ENCODE measurements at places on chromosomes 11 and 22. TPM values are rescaled to one million over a fixed set of nuclear protein-coding genes. Genes with fewer than 3 reads are reported as not detected.

- no peak for DNase-seq
Measured at GRCh38 chr11:44734843-44735381, 8.2 kb downstream of the TSPAN18 start.

HBE1 gene
- total RNA-seq: not detected

DNA sequence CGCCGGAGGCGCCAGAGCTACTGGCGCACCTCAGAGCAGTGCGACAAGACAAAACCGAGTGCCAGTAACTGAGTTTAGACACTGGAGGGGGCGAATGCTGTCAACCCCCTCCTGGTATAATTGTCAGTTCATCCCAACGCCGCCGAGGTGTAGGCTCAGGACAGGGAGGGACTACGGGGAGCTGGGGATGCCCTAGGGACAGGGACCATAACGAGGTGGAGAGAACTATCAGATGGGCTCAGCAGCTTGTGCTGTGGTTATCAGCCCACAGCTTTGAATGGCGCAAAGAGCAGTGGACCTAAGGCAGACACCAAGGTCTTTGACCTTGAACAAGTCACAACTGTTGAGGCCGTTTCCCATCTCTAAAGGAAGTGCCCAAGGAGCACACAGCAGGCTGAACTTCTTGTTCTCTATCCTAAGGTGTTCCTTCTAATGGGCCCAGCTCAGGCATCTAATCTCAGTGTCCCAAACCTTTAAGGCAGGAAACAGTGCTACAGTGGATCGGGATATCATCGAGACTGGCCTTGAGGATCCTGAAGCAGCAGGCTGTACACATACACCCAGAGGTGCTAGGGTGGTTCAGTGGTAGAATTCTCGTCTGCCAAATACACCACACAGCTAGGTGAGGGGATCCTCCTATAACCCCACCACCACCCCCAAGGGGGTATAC lies 958 bp upstream of the TUT1 start:
- peak; percentile 57 for DNase-seq

FBLN1 gene
- 8.3 TPM for total RNA-seq

DNA sequence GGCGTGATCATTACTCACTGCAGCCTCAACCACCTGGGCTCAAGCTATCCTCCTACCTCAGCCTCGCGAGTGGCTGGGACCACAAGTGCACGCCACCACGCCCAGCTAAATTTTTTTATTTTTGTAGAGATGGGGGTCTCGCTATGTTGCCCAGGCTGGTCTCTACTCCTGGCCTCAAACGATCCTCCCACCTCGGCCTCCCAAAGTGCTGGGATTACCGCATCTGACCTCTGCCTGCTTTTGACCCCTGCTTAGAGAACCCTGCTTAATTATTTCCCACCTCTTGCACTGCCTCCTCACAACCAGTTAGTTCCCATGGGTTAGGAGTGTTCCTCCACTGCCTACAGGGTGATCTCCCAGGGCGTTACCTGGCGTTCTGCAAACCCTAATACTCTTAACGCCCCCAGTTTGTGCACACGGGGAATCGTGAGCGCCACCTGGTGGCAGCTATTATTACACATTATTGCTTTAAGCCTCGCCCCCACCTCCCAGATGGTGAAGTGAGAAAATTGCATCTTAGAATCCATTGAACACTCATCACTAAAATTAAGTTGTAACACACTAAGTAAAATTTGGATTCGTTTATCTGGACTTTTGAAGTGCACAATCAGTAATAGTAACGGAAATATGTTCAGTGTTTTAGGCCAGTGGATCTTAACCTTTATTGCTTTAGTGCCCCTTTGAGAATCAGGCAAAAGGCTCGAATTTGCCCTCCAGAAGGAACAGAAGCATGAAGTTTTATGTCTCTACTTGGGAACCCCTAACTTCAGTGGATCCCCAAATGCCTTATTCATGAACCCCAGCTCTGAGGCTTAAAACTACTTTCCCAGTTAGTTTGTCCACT lies 61.4 kb upstream of the ASPHD2 start:
- peak; percentile 57 for DNase-seq

DNA sequence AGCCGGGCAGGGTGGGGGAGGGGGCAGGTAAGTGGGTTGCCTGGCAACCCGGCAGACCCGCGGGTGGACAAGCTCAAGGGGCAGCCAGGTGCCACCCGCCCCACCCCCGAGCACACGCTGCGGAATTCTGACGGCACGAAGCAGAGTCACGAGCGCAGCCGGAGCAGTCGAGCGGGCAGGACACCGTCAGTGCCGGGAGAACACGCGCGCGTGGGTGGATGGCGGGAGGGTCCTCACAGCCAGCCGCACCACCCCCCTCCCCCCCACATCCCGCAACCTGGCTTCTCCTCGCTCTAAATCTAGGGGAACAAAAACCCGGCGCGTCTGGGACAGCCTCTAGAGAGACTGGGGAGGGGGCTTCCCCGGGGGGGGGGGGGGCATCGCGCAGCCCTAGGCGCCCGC lies 133.1 kb upstream of the HSD17B12 start:
- DNase-seq: no peak

LAYN gene
- 0.92 TPM for total RNA-seq

DNA sequence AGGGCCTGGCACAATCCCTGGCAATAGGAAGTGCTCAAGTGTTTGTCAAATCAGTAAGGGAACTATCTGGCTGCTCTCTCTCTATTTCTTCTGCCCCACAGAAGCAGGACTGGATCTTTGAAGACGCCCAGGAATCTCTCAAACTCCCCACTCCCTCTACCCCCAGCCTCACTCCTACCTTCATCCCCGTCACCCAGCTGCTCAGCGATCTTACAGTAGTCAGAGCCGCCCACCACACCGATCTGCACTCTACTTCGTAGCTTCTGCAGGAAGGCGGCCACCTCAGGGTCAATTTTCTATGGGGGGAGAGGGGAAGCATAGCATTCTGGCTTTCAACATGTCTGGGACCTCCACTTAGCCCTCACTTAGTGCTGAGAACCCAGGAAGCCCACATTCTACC lies 3.7 kb downstream of the PMM1 start:
- no peak for DNase-seq

DNA sequence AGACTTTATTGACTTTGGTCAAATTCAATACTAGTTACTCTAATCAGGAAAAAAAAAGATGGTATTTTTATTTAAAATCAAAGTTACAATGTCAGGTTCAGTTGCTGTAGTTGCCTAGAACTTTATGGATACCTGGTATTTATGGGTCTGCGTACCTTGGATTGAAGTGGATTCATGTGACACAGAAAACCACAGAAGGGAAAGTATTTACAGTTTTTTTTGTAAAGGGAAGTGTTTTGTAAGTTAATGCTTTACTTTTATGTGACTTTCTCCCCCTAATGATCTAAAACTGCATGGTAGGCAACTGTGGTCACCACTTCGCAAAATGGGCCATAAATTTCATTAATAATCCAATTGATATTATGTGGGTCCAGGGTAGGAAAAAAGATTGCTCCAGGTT lies 65.2 kb upstream of the ADA2 start:
- DNase-seq: no peak

GRCh38 chr11:68216171-68216938 lies 3.3 kb upstream of the KMT5B start:
- no peak for DNase-seq

DNA sequence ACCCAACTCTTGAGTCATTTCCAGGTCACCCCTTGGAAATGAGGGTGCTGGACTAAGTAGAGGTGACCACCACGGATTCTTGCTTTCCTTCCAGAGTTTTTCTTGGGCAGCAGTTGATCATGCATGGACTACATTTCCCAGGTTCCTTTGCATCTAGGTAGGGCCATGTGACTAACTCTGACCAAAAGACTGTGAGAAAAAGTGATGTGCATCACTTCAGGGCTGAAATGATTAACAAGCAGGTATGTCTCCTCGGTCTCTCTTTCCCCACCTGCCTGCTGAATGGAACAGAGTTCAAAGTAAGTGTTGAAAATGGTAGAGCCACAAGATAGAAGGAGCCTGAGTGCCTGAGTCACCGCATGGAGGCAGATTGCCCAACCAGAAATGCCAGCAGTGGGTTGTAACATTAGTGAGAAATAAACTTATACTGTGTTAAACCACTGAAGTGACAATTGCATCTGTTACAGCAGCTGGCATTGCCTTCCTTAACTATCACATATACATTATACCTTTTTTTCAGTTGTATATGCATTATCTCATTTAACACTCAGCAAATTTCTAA lies 113.5 kb downstream of the MN1 start:
- DNase-seq: no peak

MIOX gene
- not detected for total RNA-seq

GRCh38 chr22:29394931-29395581 lies 6.7 kb upstream of the AP1B1 start:
- DNase-seq: peak; percentile 67

- DNase-seq: no peak
Measured at GRCh38 chr11:5663511-5663910, 21.4 kb downstream of the TRIM5 start.

- DNase-seq: no peak
Measured at GRCh38 chr22:46612904-46613605, 7.1 kb upstream of the GRAMD4 start.

DNA sequence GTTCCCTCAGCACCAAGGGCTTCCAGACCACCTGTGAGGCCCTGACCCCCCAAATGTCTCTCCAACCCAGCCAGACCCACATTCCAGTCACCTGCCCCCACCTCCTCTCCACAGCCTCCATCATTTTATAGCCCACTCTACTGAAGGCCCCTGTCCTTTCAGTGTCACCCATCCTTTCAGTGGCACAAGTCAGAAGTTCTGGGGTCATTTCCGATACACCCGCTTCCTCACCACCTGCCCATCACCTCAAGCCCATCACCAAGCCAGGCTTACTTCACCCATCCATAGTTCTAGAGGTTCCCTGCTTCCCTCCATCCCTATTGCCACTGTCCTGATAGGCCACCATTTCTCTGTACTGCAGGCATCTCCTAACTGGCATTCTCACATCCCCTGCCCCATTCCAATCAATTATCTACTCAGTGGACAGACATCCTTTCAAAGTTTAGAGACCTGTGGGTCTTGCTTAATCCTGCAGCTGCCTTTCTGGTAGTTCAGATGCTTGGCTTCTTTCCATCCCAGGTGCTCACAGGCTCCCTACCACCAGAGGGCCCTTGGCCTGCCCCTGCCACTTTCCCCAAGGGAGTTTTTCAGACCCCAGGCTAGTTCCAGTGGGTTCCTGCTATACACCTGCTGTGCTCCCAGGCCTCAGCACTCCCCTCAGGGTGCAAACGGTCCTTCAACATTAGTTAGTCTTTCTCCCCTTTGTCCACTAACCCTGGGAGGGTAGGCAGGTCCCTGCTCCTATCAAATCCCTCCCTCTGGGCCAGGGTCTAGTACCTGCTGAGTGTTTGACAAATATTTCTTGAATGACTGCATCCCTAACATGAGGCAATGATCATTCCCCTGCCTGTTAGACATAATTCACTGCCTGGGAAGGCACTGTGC lies 7.6 kb downstream of the KCNQ1OT1 start:
- no peak for DNase-seq

GRCh38 chr11:111736621-111737443 lies 29.4 kb downstream of the PPP2R1B start:
- no peak for DNase-seq

DNA sequence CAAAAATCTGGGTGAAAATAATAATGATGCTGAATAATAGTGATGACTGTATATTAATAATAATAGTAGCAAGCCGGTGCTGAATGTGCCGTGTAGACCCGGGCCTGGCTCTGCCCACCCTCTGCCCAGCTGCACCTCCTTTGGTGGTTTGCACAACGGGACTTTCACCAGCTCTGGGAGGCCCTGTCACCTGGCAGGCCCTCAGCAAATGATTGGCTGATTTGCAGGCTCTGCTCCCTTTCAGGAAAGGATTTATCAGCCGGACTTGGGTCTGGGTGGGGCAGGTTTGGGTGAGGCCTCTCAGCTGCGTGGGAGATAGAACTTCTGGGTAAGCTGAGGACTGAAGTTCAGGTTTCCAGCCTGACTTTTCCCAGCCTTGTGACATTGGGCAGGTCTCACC lies 21.4 kb downstream of the KIAA1671 start:
- no peak for DNase-seq

DNA sequence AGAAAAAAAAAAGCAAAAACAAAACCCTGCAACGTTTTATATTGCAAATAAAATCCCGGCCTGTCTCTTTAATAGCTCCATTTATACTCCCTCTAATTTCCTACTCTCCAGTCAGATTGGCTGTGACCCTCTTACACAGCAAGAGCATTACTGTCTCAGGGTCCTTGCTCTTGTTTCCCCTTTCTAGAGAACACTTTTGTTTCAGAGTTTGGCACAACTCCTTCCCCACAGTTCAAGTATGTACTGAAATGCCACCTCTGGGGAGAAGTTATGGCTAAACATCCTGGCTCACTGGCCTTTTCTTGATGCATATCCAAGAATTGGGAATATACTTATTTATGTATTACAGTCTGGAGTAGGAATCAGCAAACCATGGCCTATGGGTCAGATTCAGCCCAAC lies 2.6 kb downstream of the CASP12 start:
- no peak for DNase-seq

DNA sequence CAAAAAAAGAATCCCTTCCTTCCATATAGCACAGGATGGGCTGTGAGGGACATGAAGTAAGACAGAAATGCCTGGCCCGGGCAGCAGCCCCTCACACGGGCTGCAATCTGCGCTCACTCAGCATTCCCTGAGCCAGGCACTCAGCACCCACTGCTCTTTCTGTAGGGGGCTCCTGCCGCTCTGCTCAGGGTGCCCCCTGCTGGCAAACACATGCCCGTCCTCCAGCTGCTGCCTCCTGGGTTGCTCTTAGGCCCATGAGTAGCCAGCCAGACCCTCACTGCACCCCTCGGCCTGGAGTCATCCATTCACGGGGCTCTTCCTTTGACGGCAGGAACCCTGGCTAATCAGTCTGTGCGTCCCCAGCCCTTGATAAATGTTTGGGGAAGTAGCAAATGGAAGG lies 6.9 kb downstream of the MCAT start:
- DNase-seq: no peak

DNA sequence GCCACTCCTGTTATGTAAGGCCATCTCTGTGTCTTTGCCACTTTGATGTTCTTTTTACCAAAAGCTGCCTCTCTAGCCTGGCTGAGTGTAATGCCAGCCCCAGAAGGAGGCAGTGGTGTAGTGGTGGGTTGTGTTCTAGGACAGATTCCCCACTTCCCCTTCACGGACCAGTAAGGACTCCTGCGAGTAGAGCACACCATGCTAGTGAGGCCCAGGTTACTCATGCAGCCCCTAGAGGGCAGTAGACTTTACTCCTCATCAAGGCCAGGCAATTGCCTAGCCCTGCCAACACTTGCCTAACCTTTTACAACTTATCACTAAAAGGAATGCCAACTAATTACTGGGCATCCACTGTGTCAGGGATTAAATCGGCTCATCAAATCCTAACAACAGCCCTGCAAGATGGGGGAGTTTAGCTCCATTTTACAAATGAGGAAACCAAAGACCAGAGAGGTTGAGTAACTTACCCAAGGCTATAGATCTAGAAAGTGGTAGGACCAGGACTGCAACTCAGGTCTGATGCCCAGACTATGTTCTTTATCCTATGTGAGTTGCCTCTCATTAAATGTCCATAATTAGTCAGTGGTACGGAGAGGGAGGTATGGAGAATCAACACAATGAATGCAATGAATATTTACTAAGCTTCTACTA lies 75.3 kb downstream of the APIP start:
- DNase-seq: no peak

ADAMTS8 gene
- not detected for total RNA-seq
